ENCODE measurements at places on chromosomes 12 and 14.

DNA sequence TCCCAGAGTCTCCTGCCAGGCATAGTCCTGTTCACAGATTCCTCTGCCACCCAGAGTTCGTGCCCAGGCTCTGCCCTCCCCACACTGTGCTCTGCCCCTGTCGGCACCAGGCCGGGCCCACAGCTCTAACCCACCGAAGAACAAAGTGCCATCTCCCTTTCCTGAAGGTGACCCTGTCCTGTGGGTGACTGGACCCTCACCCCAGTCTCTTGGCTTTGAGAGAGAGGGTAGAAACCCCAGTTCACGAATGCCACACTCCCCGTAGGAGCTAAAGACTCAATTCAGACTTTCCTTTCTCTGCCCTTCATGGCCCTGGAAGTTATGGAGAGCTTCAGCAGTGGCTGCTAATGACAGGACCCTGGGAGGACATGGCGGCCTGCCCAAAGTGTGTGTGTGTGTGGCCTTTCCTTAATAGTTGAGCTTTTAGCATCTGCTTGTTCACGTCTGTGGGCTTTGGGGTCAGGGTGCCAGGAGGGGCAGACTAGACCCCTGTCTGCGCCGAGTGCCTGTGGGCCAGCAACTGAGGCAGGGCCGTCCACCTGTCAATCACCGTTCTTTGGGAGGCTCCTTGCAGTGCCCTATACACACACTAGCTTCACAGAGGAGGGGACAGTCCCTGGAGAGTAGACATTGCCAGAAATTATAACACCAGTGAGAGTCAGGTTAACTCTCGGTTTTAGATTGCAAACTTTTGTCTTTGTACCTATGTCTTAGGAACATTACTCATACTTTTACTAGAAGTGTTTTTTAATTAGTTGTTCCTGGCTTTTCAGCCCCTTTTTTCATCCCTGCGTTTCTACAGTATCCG is 84.6 kb upstream of the DYNC1H1 start:
- DNase-seq = no peak

- DNase-seq = no peak
Observed at GRCh38 chr14:47270715-47271114, 404.7 kb downstream of the MDGA2 start.

GRCh38 chr14:20278414-20278813 is 27.3 kb downstream of the TTC5 start:
- DNase-seq = no peak

DNA sequence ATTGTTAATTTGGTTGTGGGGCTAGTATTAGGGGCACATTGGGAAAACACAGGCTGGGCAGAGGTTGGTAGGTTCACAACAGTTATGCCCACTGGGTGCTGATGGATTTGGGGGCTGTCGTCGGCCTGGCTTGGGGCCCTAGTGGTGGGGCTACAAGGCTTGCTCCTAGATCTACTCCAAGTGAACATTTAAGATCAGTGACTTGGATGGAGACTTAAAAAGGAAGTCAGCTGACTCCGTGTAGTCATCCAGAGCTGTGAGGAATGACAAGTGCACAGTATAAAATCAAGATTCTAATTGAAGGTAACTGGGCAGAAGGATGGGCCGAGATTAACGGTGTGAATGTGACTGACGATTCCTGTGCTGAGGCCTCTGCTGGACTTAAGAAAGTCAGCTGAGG is 12.8 kb upstream of the NR4A1 start:
- DNase-seq = no peak

DNA sequence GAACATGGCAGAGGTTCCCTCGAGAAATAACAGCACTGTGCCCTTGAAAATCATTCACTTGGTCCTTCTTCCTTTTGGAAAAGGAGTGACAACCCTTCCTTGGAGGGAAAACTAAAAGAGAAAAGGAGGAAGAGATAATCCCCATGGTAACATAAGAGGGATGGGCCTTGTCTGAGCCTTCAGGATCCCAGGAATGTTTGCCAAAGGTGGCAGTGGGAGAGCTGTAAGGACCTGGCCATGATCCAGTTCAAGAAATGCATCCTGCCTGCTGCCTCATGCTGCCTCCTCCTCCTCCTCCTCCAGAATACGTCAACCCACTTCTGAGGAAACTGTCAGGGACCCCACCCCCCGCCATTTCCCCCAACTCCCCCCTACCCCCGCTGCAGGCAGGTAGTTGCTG is 118.8 kb downstream of the KCNK10 start:
- DNase-seq = peak; percentile 58

- DNase-seq = no peak
Observed at GRCh38 chr12:105030820-105031807, 45.0 kb downstream of the NOPCHAP1 start.

GRCh38 chr12:23938422-23938821 is 11.0 kb downstream of the SOX5 start:
- no peak for DNase-seq

DNA sequence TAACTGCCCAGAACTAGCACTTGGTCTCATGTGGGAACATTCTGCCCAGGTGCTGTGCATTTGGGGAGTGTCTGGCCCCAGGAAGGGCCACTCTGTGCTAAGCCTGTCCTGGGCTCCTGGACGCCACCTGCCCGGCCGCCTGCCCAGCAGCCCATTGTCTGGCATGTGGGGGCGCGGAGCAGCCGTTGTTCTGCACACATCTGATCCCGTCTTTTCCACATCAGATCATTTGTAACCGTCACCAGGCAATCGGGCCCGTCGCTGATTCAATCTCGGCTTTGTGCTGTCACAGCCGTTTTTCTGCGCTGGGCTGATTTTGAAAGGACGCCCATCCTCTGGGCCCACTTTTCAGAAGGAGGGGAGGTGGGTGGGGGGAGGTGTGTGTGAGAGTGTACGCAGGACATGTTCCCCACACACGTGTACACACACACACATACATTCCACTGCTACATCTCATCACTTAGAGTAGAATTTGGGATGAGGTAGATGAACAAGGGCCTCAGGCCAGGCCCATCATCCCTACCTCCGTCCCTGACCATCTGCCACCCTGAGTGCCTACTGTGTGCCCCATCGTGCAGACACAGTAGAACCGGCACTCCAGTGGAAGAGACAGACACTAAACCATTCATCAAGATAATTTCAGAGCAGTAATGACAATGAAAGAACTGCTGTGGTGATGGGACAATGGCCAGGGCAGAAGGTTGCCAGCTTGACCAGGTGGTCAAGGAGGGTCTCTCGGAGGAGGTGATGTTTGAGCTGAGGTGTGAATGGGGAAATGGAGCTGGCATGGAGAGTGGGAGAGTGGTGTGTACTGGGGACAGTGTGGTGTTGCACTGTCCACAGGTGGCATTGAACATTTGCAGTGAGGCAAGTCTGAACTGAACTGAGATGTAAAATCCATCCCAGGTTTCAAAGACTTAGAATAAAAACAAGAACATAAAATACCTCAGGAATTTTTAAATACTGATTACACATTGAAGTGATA is 19.0 kb downstream of the FAM222A start:
- DNase-seq = no peak

- DNase-seq = no peak
Observed at GRCh38 chr12:16607906-16608775, 2.2 kb upstream of the LMO3 start.

DNA sequence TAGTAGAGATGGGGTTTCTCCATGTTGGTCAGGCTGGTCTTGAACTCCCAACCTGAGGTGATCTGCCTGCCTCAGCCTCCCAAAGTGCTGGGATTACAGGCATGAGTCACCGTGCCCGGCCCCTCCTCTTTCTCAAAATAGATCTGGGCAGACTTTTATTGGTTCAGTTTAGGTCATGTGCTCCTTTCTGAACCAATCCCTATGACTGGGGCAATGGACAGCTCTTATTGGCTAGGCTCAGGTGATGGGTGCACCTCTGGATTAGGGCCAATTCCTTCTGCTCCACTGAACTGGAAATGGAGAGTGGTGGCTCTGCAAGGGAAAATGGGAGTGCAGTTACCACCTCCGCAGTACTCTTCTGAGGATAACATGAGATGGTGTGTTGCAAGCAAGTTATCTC is 6.2 kb upstream of the ATP6V0A2 start:
- DNase-seq = no peak

GRCh38 chr12:119676022-119676421 is 8.1 kb downstream of the PRKAB1 start:
- DNase-seq = no peak

GRCh38 chr14:55586411-55586810 is 6.4 kb downstream of the KTN1 start:
- no peak for DNase-seq

GRCh38 chr12:5138845-5139244 is 95.2 kb downstream of the KCNA5 start:
- DNase-seq = no peak

DNA sequence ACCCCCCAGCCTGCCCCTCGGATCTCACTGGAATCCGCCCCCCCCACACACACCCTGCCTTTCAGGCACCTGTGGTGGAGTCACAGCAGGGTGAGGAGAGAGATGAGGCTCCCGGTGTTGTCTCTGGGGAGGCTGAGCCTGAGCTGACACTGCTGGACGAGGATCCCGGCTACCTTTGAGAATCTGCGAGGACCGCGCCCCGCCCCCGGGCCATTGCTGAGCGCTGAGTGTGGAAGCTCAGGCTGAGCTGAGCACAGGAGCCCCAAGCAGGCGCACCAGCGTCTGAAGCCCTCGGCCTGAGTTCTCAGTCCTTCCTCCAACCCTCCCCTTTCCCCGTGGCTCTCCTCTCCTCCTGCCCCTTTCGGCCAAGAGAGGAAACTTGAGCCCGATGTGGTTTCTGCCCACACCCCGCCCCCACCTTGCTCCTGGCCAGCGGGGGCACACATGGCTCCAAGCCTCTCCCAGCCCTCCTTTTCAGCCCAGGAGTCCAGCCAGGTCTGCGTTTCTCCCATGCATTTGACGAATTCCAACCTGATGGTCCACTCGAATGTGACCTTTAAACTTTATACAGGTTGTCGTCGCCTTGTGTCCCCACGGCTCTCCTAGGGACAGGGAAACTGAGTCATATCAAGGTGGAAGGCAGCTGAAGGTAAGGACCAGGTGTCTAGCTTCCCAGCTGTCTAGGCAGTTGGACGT is at the start of gene NFE2:
TSS of gene NFE2 (minus strand) at position 284 of the 696 bp plus-strand sequence. CDS start 5,767 bp downstream, outside the sequence.
- DNase-seq = peak; percentile 61

GRCh38 chr12:123772074-123772473 is 10.0 kb downstream of the DNAH10 start:
- DNase-seq = no peak

- peak; percentile 48 for DNase-seq
Observed at GRCh38 chr14:53537422-53538315, 384.5 kb upstream of the DDHD1 start.

- no peak for DNase-seq
Observed at GRCh38 chr12:96534339-96534738, 45.0 kb downstream of the CFAP54 start.

- no peak for DNase-seq
Observed at GRCh38 chr12:1466481-1467154, 127.8 kb downstream of the FBXL14 start.

DNA sequence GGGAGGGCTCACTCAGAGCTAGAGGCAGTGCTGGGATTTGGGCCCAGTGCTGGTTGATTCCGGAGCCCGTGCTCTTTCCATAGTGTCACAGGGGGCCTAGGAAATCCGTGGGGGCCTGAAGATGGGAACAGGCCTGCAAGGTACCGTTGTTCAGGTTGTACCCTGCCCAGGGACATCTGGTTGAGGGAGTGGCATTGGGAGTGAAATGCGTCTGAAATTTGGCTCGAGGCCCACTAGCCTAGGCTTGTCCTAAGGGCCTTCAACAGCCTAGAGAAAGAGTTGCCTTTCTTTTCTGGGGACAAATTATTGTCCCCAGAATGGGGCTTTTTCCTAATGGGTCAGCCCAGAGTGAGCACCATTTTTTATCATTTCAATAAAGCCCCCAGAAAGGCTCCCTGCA is 26.4 kb upstream of the FAM222A start:
- DNase-seq = no peak
